ENCODE measurements at places on chromosomes 1 and 21.
A peak's percentile ranks its signal among the peaks of the same experiment; 100 is the strongest.

DNA sequence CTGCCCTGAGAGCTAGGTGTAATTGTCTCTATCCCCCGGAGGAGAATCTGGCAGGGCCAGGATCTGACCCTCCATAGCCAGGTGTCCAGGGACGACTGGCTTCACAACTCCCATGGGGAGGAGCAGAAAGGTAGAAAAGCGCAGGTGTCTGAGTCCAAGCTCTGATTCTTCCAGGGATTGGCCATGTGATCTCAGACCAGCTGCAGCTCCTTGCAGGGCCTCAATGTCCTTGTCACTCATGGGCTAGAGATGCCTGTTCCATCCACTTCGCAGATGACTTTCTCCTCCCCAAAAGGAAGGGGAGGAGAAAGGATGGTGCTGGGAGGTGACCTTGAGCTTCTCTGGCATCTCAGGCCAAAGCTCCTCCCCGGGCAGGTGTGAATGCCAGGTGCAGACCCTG, 22.7 kb downstream of the HSPG2 start:
- no peak for DNase-seq

DNA sequence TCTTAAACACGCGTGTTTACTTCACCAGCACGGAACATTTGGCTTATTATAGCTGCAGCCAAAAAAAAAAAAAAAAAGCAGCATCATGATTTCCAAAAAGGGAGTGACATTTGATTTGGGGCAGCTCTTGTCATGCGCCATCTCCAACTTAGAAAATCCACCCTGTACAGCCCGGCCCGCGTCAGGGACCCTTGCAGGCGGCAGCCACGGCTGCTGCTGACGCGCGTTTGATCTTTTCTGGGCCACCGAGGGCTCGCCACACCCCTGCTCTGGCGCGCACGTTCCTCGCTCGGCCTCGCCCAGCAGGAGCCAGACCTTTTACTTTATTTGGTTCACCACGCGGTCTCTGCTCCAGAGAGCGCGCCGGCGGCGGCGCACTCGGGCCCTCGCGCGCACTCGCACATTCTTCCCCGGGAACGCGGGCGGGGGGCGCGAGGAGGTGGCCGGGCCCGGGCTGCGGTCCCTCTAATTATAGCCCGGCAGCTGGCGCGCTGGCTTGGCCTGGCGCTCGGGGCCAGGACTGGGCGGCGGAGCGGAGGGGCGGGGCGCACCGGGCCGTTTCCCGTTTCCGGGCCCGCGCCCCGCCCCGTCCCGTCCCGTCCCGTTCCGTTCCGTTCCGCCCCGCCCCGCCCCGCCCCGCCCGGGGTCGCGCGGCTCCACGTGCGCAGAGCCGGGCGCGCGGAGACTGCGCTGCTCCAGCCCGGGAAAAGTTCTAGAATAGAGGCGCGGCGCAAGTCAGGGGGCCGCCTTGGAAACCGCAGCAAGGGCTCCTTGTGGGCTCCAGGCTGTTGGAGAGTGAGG, 10.2 kb downstream of the IRF2BP2 start:
- peak; percentile 33 for DNase-seq

DNA sequence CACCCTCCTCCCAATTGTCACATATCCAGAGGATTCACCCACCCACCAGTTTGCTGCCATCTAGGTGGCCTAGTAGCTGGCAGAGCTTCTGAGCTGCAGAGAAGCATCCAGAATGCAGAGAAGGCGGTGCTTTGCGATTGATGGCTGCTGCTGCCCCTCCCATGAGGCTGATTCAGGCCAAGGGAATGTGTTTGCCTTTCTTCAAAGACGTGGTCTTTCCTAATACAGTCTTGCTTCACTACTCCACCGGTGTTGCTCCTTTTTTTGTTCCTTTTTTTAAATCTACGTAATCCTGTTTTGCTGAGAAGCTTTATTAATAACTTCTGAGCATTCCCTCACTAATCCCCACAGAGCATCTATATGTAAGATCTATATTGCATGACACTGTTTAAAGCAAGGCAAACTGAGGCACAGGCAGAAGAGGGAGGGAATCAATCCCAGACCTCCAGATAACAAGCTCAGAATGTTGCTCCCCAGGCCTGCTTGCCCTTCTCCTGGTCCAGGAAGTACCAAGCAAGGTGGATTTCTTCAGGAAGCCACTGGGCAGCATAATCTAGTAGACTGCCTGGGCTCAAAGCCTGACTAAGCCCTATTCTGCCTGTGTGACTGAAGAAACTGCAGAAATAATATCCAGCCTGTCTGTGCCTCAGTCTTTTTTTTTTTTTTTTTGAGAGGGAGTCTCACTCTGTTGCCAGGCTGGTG, 275.5 kb upstream of the FMN2 start:
- no peak for DNase-seq

DNA sequence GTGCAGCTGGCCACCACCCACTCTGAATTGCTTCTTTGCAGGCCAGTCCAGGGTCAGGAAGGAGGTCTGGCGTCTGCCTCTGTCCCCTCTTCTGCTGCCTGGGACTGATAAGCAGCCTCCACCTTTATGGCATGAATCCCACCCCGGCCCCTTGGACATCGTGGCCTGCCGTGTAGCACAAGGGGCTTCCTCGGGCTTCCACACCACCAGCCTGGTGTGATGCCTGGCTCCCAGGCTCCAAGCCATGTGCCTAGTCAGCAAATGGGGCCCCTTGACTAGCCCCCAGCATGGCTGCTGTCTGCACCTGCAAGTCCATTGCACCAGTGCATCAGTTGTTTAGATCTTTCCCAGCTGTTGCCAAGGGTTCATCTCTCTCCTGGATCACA, 9.9 kb upstream of the ARF1 start:
- no peak for DNase-seq

DNA sequence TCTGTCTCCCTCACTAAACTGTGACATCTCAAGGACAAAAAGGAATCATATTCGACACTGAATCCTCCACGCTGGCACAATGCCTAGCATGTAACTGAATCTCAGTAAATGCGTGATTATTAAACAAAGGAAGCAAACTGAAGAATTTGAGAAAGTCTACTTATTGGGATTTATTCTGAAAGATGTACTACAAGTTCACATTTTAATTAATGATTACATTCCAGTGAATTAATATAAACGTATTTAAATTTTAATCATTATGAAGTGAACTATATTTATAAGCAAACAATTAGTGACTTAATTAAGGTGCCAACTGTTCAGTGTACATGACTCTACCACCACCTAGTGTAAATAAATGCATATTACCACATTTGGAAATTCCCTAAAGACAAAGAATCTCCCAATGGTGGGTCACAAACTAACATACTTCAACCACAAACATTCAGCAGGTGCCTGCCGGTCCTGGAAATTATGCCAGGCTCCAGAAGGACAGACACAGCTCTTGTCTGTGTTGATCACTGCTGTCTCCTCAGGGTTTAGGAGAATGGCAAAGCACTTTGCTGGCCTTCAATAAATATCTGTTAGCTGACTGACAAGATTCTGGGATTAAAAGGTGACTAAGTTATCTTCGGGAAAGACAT, 56.3 kb downstream of the SMYD3 start:
- DNase-seq, result no peak

DNA sequence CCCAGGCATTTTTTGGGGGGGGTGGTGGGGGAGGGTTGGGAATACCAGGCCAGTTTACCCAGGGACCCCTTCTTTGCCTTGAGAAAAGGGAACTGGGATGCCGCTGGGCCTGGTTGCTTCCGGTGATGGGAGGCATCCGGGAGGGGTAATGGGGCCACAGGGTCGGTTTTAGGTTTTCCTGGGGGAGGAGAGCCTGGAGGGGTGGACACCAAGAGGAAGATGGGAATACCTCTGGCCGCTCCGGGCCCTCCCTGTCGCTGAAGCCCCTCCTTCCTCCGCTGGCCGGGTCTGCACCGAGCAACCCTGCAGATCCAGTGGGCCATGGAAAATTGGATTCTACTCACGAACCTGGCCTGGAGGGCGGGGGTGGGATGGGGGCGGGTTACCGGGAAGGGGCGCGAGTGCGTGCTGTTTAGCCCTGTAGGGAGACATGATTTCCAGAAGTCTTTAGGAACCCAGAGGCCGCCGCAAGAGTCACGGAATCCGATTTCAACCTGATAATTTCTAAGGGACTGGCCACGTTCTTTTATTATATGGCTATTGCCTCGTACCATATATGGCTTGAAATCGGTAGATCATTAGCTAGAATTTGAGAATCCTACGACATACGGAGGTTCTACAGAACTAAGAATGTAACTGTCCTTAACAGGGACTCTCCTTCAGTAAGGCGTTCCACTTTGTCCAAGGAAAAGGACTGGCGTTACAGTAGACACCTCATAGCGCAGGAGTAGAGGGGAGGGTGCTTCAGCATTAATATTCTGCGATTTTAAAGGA, 749 bp downstream of the AKIRIN1 start:
- no peak for DNase-seq

DNA sequence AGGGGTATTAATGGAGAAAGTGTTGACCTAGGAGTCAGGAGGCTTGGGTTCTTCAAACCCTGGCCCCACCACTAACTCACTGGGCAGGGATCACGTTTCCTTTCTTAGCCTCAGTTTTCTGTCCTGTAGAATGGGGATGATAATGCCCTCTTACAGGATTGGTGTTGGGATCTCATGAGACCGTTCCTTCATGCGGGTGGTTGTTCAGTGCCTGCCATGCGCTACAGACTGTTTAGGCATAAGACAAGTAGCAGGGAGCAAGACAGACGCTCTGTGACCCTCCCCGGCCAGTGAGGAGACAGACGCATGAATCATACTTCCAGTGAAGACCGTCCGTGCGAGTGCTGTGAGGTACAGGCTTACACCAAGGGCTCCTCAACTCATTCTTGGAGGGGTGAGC, 81.7 kb downstream of the MAN1C1 start:
- no peak for DNase-seq

DNA sequence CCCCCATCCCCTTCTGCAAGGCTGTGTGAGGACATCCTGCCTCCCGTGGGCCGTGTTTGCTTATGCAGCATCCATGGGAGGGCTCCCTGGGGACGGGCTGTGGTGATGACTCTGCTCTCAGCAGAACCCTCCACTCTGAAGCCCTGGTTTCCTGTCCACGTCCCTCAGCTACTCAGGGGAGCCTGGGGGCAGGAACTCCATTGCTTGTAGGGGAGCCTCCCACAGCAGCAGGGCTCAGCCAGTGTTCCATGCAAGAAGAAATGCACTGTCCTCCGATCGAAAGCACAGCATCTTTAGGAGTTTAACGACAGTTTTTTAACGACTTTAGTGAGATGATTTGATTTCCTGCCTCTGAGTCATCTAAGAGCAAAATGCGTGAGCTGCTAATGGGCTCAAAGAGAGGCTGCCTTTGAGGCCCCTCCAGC, 8.3 kb upstream of the KCNAB2 start:
- DNase-seq, result no peak

- DNase-seq, result no peak
Observed at GRCh38 chr1:219422811-219423598, 189.9 kb downstream of the ZC3H11B start.

GRCh38 chr1:86423473-86423872, 498 bp upstream of the CLCA2 start:
- DNase-seq, result no peak

- DNase-seq, result no peak
Observed at GRCh38 chr1:46528297-46528955, 23.0 kb downstream of the KNCN start.

GRCh38 chr1:64645735-64646134, 99.1 kb upstream of the RAVER2 start:
- no peak for DNase-seq

GRCh38 chr1:150476754-150477153, 10.5 kb upstream of the TARS2 start:
- DNase-seq, result no peak

- DNase-seq, result no peak
Observed at GRCh38 chr1:67175530-67176087, 9.4 kb downstream of the IL23R start.

GRCh38 chr1:235938709-235939479, 72.2 kb upstream of the LYST start:
- no peak for DNase-seq

GRCh38 chr1:173191011-173191705, 16.0 kb downstream of the TNFSF4 start:
- no peak for DNase-seq

GRCh38 chr1:101291562-101292380, 55.0 kb downstream of the S1PR1 start:
- no peak for DNase-seq

DNA sequence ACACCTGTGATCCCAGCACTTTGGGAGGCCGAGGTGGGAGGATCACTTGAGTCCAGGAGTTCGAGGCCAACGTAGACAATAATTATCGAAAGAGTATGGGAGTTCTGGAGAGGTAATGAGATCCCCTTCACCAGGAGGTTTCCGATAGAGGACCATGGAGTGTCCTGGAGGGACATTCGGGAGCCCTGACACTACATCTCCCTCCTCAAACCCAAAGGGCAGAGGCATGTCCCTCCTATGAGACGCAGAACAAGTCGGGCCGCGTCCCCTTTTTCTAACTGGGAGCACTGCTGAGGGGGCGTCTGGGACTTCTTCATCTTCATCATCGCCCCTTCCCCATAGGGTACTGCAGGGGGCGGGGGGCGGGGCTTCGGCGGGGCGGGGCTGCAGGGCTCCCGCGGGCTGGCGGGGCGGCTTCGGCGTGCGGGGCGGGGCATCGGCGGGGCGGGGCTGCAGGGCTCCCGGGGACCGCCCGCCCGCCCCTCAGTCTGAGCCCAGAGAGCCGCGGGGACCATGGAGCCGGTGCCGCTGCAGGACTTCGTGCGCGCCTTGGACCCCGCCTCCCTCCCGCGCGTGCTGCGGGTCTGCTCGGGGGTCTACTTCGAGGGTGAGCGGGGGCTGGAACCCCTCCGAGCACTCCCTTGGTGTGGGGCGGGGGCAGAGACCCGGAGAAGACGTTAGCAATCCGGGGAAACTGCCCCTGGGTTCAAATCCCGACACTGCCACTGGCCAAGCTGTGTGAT, at the start of gene THEMIS2:
Gene THEMIS2, plus strand, starts transcription at position 486 of the 743 bp plus-strand sequence. Its CDS starts 28 bp downstream, at position 514.
- peak; percentile 68 for DNase-seq

GRCh38 chr1:92874987-92875386, 43.1 kb downstream of the RPL5 start:
- no peak for DNase-seq

- no peak for DNase-seq
Observed at GRCh38 chr1:215710036-215710898, 143.2 kb downstream of the KCTD3 start.

GRCh38 chr1:41386196-41386663, 25.0 kb downstream of the FOXO6 start:
- no peak for DNase-seq

DNA sequence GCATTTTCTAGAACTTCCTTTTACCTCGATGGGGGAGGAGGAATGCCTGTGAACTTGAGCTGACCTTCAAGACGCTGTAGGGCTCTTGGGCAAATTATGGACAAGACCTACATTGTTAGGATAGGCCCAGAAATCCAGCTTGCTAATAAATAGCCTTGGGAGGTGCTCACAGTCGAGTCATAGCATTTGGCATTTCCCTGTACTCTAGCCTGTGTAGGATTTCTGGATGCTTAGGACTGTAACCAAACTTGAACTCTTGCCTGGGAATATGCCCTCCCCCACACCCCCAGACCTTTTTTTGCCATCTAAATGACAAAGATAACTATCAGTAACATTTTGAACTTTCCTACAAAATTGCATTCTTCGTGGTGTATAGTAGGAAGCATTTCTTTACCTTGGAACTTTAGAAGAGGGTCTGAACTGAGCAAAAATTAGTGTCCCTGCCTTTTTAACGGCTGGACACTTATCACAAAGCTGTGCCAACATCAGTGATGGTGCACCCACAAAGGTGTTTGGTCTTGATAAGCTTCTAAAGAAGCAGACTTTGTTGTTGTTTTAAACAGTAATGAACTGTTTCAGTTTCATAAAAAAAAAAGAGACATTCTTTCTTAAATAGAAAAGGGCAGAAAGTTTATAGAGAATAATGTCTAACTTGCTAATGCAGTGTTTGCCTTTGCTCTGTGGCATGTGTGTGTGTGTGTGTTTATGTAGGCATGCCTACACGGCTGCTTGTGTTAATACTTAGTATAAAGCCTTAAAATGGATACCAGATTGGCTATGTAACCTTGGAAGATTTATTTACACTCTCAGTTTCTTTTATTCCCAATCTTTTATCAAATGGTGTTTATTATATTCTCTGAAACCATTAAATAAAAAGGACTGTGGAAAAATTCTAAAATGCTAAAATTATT, 88.2 kb downstream of the NFIA start:
- no peak for DNase-seq
